Psoas muscle (tissue), 8 donors: ENCODE measurements at places on chromosomes 7 and 10. TPM values are rescaled to one million over a fixed set of nuclear protein-coding genes. Genes with fewer than 3 reads are reported as not detected.

The CFTR gene
- total RNA-seq: not detected

The PIP gene
- total RNA-seq: not detected

The CCDC146 gene
- total RNA-seq: 1.9 TPM

The AOAH gene
- 0.83 TPM for total RNA-seq

The MCM10 gene
- total RNA-seq: 0.83 TPM

The PON1 gene
- total RNA-seq: not detected

The SOSTDC1 gene
- not detected for total RNA-seq

The MRPS17 gene
- total RNA-seq: 27.6 TPM

The CYP17A1 gene
- not detected for total RNA-seq

The PROSER2 gene
- 1.2 TPM for total RNA-seq

The SUN3 gene
- total RNA-seq: 0.54 TPM

The CNNM1 gene
- total RNA-seq: not detected

The TDRD1 gene
- total RNA-seq: 0.26 TPM

The TET1 gene
- 1.1 TPM for total RNA-seq

The KEL gene
- total RNA-seq: not detected

The NUTM2B gene
- total RNA-seq: 0.06 TPM

The ZEB1 gene
- 99.8 TPM for total RNA-seq

The ACSM6 gene
- not detected for total RNA-seq

The ADAM8 gene
- 2.8 TPM for total RNA-seq

GRCh38 chr10:70169649-70170364 lies 507 bp downstream of the SAR1A start:
- DNase-seq: no peak

GRCh38 chr7:35697414-35698175 lies 2.7 kb upstream of the HERPUD2 start:
- no peak for DNase-seq

GRCh38 chr10:16779384-16779915 lies 37.8 kb downstream of the RSU1 start:
- no peak for DNase-seq

DNA sequence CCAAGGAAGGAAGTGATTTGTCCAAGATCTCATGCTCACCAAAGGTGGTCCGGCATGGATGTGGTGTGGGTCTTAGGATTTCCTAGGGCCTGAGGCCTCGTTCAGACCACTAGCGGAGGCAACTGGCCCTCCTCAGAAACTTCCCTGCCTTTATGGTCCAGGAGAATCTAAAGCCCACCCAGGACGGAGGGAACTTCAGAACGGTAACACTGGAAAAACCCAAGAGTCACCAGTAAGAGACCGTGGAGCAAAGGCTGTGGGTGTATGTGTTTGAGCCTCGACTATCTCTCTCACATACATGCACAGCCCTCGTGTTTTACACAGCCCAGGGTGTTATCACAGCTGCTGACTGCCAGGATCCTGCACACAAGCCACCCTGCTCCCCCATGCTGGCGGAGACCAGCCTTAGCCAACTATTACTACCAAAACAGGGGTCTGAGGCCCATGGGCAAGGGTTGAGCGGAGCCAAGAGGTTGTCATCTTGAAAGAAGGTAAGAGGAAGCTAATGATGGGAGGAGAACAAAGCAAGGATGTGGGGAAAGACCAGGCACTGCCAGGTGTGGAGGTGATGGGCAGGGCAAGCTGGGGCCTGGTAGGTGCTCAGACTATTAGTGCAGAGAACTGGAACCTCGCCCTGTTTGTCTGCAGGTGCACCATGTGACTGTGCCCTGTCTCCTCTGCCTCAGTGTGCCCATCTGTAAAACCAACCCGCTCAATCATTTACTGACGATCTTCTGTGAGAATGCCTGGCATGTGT lies 170.2 kb upstream of the ZMIZ1 start:
- DNase-seq: no peak

DNA sequence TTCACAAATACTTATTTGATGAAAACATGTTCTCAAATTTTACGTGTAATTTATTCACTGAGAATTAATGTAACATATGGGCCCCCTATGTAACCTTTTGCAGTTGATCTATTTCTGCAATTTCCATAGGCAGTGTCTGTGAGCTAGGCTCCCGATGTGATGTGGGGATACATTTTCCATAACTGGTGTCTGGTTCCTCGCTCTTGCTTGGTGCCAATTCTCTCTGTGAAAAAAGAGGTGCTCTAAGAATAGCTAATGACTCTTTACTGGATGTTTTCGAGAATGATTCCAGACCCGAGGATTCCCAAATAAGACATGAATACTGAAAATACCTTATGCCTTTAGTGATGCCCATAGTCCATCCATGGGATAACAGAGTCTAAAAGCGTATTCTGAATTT lies 286.7 kb upstream of the FZD8 start:
- no peak for DNase-seq

GRCh38 chr7:108329514-108329913 lies 126.7 kb downstream of the NRCAM start:
- DNase-seq: no peak

- no peak for DNase-seq
Observed at GRCh38 chr10:50600286-50600685, 23.5 kb downstream of the SGMS1 start.

GRCh38 chr10:111101796-111102195 lies 25.0 kb downstream of the ADRA2A start:
- no peak for DNase-seq

- no peak for DNase-seq
Observed at GRCh38 chr10:77400033-77400432, 237.6 kb downstream of the KCNMA1 start.

DNA sequence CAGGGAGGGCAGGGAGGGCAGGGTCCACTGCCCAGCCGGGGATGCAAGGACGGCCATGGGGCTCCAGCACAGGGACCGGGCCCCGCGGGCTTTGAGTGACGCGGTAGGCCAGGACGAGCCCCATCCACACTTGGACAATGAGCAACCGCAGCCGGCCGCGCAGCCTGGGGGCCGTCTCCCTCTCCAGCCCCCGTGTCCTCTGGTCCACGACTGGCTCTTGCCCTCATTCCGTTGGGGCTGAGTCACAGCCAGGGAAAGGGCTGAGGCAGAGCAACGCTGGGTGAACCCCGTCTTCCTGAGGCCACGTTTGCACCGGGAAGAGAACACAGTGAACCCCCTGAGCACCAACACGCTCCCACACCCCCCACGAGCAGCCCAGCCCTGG lies 23.7 kb downstream of the SHH start:
- no peak for DNase-seq

DNA sequence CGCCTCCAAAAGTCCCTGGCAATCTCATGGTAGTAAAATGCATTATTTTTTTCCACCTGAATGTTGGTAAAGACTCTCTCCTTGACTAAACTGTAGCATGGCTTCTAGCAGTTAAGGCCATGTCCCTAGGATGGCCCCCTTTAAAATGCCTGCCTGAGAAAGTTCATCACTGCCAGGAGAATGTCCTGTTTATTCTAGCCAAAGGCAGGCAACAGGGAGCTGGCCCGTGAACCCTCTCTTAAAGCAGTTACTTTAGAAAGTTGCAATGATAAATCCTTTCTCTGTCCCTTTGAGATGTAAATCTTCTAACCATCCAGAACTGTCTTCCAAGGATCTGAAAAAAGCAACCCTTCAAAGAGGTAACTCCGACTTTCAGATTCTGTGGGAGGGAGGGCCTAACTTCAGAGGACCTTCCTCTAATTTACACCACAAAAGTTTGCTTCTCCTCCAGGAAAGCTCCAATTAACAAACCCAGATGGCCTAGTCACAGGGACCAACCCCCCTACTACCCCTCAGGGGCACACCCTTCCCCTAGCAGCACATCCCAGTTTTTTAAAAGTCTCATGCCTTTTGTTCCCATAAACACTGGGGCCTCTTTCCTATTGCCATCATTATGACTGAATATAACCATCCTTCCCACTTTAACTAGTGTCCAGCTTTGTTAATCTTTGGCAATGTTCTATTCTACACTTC lies 5.5 kb downstream of the DNTT start:
- no peak for DNase-seq

DNA sequence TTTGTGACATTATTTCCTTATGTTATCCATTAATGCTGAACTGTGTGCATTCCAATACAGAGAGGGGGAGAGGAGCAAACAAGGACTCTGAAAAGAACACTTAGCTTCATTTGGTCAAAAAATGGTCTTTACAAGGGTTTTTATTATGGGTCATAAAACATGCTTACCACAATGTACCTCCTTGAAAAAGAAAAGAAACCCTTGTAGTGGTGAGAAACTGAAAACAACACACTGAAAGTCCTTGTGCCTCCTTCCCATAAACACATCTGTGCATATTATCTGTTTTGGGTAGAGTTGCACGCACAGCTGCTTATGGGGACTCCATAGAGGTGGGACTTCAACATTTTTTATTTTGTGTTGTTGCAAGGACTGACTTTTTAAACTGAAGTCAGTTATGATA lies 98.7 kb downstream of the CDK6 start:
- DNase-seq: no peak

DNA sequence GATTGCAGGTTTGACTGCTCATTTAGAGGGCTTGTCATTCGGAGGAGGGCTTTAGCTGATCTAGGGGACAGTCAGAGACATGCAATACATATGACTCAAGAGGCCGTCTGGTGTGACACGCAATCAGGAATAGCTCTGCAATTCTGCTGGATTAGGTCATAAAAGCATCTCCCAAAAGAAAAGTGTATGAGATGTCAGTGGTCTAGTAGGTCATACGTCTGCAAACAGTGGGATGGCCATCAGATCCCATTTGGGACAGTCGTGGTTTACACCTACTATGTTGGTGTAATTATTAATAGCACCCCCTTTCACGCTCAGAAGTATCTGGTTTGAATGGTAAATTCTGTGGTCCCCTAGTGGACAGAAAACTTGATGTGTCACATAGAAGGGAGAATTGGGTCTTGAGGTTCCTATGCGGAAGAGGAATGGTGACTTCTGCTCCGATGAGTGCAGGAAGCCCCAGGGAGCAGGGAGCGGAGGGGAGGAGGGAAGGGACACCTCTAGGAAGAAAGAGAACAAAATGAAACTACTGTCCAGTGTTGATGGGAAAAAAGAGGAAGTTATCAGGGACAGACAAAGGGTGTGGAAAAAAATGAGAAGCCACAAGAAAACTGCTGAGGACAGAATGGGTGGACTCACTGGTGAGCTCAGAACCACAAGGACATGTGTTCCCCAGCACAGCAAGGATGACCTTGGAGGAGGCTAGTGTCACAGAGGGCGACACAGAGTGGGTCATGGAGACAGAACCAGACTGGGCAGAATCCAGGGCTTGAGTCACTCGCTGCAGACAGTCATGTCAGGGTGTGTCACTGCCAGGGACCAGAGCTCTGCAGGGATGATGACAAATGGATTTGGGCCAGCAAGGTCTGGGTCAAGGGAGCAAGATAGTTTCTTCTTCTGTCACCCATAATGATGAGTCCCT lies 59.9 kb downstream of the MAP3K8 start:
- DNase-seq: peak; percentile 61

- no peak for DNase-seq
Observed at GRCh38 chr7:104621321-104621720, 292.9 kb downstream of the LHFPL3 start.

- DNase-seq: no peak
Observed at GRCh38 chr7:96973986-96974385, 31.4 kb upstream of the DLX6 start.

GRCh38 chr7:148958061-148958460 lies 70.2 kb downstream of the PDIA4 start:
- DNase-seq: no peak

DNA sequence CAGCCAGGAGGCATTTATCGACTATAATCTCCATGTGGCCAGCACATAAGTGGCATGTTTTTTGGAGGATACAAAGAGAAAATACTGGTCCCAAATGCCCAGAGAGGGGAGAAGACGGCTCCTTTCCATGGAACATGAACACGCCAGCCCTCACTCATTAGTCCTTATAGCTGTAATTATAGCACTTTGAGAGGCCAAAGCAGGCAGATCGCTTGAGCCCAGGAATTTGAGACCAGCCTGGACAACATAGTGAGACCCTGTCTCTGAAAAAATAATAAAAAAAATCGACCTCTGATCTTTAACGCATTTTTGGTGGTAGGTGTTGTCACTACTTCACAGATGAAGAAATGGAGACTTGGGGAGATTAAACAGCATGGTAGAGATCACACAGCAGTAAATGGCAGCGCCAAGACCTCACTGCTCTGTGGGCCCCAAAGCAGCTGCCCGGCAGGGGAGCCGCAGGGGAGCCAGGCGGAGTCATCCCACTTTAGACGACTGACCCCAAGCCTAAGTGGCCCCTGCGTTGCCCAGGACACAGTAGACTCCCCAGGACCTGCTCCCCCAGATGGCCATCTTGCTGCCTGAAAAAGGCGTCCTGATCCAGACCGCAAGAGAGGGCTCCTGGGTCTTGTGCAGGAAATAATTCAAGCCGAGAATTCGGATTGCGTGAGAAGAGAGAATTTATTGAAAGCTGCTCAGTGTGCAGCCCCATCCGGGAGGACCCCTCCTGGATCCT lies 21.2 kb upstream of the PRKAG2 start:
- no peak for DNase-seq
